BJ (cell line): ENCODE measurements at places on chromosomes 5 and 9.

- DNase-seq, result no peak
These were observed 38.2 kb downstream of the C5orf15 start for GRCh38 chr5:133930061-133930812.

GRCh38 chr9:121720311-121721057 is 69.0 kb downstream of the DAB2IP start:
- DNase-seq, result no peak

- DNase-seq, result no peak
These were observed 32.5 kb downstream of the TSTD2 start for GRCh38 chr9:97600531-97601227.

GRCh38 chr5:173575985-173576384 is 40.5 kb downstream of the BOD1 start:
- DNase-seq, result no peak

DNA sequence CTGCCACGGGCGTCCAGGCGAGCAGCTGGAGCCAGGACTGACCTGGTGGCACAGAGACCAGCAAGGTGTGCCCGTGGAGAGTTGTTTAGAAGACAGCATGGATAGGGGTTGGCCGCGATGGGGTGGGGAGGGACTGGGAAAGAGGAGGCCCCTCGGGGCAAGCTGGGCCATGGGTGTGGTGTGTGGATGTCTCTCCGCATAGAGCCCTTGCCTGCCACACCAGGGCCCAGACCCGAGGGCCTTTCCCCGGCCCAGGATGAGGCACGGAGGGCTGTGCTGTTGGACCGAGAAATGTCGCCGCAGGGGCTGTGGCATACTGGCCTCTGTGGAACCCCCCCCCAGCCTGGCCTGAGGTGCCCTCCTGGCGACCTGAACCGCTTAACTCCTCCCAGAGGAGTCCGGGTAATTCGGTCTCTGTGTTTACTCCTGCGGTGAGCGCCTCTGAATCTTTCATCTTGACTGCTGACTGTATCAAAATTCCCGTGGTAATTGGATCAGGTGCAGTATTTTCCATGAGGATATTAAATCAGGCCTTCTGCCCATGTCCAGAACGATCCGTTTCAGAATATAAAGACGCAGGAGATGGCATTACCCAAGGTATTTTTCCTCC is 22.5 kb upstream of the LAMC3 start:
- DNase-seq, result no peak

DNA sequence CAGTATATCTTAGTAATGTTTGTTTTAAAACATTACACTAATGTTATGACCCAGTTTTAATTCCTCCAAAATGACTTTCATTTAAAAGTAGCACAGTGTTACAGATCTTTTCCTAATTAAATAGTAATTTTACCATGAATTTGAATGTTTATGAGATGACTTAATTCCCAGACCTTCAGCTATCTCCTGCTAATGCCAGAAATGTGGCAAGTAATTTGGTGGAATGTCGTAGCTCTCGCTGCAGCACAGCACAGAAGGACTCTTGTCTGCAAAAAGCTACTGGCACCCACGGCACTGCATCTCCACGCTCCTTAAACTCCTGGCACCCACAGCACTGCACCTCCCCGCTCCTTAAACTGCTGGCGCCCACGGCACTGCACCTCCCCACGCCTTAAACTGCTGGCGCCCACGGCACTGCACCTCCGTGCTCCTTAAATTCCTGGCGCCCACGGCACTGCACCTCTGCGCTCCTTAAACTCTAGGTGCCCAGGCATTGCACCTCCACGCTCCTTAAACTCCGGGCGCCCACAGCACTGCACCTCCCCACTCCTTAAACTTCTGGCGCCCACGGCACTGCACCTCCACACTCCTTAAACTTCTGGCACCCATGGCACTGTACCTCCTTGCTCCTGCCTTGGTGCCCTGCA is 163.1 kb downstream of the CDK5RAP2 start:
- DNase-seq, result no peak

- DNase-seq, result no peak
These were observed 79.5 kb upstream of the IL12B start for GRCh38 chr5:159409801-159410200.

DNA sequence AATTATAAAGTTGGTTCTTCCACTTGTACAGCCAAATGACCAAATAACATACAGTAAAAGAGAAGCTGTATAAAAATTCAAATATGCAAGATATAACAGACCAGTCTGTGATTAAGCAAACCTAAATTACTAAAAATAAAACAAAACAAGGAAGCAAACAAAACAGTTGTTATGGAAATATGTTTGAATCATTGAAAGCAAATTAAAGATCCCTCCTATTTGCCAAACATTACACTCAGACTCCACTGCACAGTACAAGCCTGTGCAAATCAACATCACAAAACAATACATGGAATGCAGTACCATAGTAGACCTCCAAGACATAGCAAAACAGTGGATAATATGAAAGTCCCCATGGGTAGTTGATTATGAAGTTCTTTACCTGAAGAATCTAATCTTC is 288.1 kb upstream of the PTGER4 start:
- DNase-seq, result no peak

GRCh38 chr5:96973532-96974401 is 37.9 kb downstream of the LNPEP start:
- DNase-seq, result no peak

- no peak for DNase-seq
These were observed 6.5 kb upstream of the ACSL6 start for GRCh38 chr5:132017738-132018625.

DNA sequence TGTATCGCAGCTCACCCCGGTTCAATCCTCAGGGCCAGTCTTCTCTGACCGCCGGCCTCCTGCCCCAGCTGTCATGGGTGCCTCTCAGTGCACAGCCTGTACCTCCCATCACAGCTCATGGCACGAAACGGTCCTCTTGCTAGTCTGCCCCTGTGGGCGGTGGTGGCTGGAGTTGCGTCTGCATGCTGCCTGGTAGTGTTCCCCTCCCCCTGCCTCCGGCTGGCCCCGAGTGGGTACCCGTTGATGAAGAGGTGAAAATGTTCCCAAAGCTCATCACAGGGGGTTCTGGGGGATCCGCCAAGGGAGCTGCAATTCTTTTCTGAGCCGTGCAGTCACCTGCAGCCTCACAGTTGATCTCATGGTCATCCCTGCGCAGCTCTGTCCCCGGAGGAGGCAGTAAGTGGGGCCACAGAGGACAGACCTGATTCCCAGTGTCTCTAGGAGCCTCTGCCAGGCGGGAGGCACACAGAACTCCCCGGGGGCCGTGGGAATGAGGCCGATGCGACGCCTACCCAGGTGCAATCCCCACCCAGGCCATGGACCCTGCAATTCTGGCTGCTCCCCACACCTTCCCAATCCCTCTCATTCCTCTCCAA is 34.7 kb upstream of the FIBCD1 start:
- DNase-seq, result no peak

GRCh38 chr9:81986051-81986450 is 2.5 kb upstream of the SPATA31D1 start:
- no peak for DNase-seq

GRCh38 chr9:120730654-120731514 is 16.6 kb upstream of the MEGF9 start:
- DNase-seq, result peak; percentile 53

DNA sequence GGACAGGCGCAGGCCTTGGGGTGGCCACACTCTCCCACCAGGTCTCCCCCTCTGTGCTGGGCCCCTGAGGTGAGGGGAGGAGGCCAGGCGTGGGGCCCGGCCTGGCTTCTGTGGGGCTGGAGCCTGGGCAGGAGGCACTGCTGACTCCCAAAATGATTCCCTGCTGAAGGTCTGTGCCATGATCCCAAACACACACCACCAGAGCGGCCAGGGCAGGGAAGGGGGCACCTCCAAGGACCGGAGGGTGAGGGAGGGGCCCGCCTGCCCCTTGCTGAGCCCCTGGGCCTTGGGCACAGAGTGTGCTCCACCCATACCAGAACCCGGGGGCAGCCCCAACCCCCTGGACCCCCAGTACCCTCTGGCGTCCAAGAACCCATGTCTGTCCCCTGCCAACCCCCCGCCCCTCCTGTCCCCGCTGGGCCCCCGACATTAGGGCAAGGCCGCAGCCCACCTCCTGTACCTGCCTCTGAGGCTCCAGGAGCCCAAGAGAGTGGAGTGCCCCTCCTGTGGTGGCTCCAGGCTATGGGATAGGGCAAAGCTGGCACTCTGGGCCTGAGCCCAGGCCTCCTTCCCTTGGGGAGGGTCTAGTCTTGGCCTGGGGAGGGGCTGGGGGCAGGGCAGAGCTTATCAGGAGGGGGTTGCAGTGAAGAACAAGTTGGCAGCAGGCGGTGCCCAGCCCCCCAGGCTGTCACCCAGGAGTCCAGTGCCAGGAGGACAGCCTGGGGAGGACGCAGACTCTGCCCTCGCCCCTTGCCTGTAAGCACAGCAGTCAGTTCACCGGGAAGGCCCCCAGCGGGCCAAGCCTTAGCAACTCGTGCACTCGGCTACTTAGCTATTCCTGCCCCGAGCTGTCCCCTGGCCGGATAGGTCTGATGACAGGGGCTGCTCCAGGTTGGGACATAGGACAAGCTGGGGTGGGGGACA is 2.6 kb upstream of the EGFL7 start:
- no peak for DNase-seq

GRCh38 chr5:177473443-177474001 is at the start of gene DBN1:
TSS of gene DBN1 (minus strand) at chr5:177473634. CDS start at chr5:177473521, 113 bp downstream.
- no peak for DNase-seq

DNA sequence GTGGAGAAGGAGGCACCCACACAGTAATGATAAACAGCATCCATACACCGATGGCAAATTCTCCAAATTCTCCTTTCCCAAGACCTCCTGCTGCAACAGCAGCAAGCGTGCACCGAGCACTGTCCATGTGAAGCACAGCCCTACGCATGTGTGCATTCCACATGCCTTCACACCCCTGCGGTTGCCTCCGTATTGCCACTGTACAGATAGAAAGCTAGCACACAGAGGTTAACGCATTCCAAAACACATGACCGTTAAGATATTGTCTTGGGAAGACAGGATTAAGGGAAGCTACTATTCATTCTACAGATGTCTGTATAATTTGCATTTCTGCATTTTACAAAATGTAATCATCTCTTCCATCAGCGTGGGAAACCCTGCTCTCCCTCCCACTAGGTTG is 6.6 kb downstream of the FLT4 start:
- DNase-seq, result no peak

GRCh38 chr5:34600118-34600493 is 56.0 kb upstream of the RAI14 start:
- no peak for DNase-seq

- no peak for DNase-seq
These were observed 65.4 kb downstream of the RNF130 start for GRCh38 chr5:180006141-180006540.

- DNase-seq, result no peak
These were observed 32.2 kb downstream of the ENTREP1 start for GRCh38 chr9:69357030-69357775.

GRCh38 chr9:130694205-130694604 is 625 bp downstream of the EXOSC2 start:
- DNase-seq, result no peak

DNA sequence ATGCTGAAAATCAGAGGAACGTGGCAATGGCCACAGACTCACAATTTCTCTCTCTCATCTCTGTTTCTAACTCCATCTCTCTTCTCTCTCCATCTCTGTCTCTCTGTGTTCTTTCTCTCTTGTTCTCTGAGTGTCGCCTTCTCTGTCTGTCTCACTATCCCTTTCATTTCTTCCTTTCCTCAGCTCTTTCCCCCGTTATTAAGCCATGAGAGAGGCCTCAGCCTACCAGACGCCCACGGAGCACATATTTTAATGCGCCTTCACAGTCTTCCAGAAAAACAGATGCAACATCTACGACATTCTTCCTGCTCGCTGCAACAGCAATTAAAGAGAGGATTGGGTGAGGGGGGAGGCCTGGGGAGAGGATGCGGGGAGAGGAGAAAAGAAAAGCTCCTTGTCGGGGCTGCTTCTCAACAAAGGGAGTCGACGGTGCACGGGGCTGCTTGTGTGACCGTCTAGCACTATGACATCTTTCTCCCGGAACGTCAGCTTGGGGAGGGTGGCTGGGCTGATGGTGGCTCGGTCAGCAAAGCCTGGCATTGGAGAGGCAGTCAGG is 37.7 kb upstream of the NEURL1B start:
- DNase-seq, result peak; percentile 24

DNA sequence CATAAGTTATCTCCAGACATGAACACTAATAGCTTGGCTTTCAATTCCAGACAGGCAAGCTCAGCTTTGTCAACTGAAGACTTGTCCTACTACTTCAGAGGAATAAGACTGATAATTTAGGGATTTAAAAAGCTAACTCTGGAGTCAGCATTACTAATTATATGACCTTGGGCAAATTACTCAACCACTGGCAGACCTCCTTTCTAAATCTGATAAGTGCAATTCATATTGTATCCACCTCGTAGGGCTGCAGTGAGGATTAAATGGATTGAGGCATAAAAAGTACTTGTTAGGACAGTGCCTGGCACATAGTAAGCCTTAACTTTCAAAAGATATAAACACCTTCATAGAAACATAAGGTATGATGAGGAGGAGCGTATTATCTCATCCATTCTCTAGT is 104.4 kb downstream of the KLHL3 start:
- DNase-seq, result no peak

GRCh38 chr5:95782181-95782580 is 40.3 kb downstream of the GLRX start:
- no peak for DNase-seq

GRCh38 chr9:136511670-136512592 is 29.1 kb upstream of the SEC16A start:
- no peak for DNase-seq

DNA sequence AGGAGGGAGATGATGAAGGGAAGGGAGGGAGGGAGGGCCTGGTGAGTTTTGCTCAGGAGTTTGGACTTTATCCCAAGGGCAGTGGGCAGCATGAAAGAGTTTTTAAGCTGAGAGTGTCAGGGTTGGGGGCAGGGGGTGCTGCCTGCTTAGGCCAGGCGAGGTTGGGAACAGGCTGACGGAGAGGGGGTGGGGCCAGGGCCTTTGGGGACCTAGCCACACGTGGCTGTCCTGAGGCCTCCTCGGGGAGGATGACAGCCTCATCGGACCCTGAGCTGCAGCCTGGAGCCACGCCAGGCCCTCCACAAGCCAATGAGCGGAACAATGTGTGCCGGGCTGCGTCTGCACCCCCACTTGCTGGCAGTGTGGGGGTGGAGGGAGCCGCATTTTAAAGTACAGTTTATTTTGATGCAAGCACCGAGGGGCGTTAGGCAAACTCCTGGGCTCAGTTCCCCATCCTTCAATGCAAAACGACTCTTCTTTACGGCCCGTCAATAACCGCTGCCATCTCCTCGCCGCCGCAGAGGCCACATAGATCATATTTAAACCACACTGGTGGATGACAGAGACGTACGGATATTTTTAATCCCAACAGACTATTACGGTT is 5.3 kb upstream of the RXRA start:
- no peak for DNase-seq

DNA sequence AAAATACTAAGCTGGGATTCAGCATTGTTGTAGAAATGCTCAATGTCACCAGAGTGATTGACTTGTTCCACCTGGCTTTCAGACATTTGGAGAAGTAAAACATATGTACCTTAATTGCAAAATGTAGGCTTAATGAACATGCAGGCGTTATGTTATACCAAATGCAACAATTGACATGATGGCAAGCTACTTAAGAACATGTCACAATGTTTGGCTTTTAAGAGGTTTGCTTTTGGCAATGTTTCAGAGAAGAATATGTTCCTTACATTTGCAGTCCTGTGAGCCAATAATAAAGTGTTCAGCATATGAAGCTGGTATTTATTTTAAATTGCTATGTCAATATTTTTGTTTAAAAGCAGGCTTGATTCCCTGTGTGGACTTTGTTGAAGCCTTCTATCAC is 111.7 kb upstream of the NUDT12 start:
- DNase-seq, result no peak

GRCh38 chr5:137078171-137078665 is 420.9 kb downstream of the SPOCK1 start:
- DNase-seq, result no peak

- no peak for DNase-seq
These were observed 66.1 kb downstream of the TRPM6 start for GRCh38 chr9:74821636-74822035.

GRCh38 chr9:138101444-138102234 is 224.1 kb downstream of the CACNA1B start:
- no peak for DNase-seq
